Amniotic epithelial cell (primary cell): ENCODE measurements at places on chromosomes 3 and 15.

- DNase-seq = no peak
These were observed 2.5 kb upstream of the DNAH12 start for GRCh38 chr3:57546616-57547015.

DNA sequence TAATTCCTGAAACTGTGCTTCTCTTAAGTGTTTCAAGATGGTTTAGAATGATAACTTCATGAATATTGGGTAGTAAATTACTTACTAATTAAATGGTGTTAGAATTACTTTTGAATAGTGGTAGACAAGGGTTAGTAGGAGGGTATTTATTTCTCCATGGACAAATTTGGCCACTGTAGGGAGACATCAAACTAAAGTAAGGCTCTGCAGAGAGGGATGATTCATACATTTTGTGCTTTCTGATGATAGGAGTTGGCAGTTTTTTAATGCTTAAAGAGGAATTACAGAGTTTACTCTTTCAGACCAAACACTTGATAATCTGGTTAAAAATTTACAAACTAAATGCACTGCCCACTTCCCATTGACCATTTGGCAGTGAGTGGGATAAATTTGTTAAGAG, 127.6 kb downstream of the NAALADL2 start:
- peak; percentile 27 for DNase-seq

- DNase-seq = no peak
These were observed 118.1 kb downstream of the ASB7 start for GRCh38 chr15:100720406-100720967.

DNA sequence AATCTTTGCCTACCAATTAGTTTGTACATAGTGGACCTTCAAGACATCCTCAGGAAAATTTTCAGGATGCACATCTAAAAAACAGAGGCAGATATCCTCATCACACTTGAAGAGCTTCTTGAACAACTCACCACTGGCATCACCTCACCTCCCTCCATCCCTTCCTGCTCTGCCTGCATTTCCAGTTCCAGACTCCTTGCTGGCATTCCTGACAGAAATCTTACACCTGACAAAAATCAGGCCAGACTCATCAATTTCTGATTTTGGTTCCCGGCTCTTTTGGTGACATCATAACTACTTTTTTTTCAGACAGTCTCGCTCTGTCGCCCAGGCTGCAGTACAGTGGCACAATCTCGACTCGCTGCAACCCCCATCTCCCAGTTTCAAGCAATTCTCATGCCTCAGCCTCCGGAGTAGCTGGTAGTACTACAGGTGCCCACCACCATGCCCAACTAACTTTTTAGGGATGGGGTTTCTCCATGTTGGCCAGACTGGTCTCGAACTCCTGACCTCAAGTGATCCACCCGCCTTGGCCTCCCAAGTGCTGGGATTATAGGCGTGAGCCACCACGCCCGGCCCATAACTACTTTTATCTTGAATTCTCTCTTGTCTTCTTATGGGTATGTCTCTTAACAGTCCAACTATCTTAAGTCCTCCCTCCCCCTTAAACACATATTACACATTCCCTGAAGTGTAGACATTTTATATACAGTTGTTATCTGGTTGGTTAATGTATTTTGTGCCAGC, 216.6 kb upstream of the IL12A start:
- no peak for DNase-seq

DNA sequence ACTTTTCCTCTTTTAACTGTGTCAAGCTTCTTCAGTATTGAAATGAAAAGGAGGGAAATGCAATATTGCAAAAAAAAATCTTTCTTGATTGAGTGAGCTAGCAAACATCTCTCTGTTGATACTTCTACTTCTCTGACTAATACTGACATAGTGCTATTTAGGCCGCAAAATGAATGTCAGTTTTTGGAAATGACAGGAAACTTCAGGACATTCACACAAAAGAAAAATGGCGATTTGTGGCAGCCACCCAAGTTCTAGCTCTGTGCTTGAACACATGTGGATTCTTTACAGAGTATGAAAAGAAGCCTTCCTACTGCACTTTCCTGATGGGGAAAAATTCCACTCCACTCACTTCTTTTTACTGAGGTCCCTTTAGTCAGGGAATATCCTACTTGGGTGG, 486.8 kb upstream of the ALCAM start:
- DNase-seq = no peak

DNA sequence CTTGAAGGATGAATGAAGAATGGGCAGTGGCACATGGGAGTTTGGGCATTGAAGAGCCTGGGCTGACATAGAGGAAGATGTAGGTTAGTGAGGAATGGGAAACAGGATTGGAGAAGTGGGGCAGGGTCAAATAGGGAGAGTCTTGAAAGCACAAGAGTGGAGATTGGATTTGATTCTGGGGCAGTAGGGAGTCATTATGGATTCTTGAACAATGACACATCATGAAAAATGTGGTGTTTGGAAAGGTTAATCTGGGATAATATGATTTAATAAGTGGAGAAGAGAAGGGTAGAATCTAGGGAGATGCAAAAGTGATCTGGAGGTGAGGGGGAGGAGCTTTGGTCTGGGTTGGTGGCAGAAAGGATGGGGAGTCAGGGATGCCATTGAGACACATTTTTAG, 45.4 kb upstream of the ROPN1 start:
- DNase-seq = no peak
